HS-27A (cell line): ENCODE measurements at places on chromosomes 7 and 10.

DNA sequence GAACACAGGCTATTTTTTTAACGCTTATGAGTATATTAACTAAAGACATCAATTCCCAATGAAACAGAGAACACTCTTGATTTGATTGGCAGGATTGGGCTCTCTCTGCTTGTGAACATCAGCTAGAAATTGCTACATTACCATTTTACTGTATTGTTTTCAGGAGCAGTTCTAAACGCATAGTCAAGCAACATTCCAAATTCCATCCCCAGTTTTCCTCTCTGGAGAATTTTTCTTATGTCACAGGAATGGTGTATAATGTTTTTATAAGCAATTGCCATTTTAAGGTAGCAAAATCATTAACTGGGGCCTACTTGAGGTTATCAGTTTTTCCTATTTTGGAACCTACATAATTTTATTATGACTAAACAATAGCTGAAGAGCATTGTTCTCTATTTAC is 276.9 kb upstream of the LRRN3 start:
- DNase-seq: no peak

DNA sequence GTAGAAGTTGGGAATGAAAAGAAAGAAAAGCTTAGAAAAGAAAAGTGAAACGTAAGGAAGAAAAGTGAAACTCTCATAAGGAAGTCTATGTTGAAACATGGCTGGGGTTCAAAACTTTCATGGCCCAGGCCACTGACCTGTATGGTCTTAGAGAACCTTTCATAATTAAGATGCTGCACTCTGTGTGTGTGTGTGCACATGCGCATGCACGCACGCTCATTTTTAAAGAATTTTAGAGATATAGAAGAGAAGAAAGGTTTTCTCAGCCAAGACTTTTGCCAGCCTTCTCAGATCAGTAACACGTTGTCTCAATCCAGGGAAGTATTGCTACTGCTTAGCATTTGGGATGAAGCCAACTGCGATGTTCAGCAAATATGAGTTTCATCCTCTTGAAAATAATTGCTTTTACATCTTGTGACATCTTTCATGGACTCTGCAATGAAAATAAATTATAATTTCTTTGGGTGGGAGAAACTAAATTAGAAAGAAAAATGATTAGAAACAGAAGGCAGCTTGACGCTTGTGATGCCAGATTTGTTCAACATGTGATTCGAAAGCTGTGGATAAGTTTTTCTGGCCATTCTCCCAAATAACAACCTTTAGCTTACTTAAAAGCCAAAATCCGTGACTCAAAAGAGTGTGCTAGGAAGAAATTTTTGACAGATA is 16.2 kb upstream of the SLC26A4 start:
- DNase-seq: no peak

DNA sequence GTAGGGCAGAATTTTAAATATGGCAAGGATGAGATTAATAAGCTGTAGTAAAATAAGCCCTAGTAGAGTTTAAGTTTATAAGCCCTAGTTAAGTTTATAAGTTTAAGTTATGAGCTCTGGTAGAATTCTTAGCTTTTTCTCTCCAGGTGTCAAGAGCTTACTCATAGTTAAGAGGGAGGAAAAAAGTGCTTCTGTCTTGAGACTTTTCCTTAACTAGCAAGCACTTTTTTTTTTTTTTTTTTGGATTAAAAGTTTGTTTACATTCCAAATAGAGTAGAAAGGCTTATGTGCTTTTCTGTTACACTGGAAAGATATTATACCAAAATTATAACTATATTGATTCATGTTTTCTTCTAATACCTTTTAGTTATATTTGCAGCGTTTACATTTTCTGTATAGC is 25.5 kb upstream of the MPP7 start:
- no peak for DNase-seq

DNA sequence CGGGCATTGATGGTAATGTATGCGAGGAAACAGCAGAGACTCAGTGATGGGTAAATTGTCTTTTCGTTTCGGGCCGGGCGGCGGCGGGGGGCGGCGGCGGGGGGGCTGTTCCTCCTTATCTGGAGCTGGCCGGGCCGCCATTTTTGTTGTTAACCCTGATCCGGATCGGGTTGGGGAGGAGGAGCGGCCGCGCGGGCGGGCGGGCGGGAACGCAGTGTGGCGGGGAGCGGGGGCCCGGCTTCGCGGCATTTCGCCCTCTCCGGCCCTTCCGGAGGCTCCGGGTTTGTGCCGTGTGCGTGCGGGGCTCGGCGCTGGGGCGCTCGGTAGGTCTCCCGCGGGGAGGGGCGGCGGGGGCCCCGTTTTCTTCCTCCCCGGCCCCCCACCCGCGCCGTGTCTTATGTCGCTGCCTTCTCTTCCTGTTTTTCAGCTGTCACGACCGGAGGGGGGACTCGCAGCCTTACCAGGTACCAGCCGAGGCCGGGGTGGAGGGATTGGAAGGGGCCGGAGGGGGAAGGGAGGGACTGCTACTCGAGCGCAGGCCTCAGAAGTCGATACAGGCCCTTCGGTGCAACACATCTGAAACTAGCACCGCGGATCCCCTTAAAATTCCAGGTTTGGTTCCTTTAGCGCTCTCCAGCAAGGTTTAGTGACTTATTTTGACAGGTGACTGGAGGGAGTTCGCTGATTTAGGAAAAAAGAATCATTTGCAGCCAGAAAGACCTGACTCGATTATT is 820 bp downstream of the WAC start:
- peak; percentile 4 for DNase-seq

DNA sequence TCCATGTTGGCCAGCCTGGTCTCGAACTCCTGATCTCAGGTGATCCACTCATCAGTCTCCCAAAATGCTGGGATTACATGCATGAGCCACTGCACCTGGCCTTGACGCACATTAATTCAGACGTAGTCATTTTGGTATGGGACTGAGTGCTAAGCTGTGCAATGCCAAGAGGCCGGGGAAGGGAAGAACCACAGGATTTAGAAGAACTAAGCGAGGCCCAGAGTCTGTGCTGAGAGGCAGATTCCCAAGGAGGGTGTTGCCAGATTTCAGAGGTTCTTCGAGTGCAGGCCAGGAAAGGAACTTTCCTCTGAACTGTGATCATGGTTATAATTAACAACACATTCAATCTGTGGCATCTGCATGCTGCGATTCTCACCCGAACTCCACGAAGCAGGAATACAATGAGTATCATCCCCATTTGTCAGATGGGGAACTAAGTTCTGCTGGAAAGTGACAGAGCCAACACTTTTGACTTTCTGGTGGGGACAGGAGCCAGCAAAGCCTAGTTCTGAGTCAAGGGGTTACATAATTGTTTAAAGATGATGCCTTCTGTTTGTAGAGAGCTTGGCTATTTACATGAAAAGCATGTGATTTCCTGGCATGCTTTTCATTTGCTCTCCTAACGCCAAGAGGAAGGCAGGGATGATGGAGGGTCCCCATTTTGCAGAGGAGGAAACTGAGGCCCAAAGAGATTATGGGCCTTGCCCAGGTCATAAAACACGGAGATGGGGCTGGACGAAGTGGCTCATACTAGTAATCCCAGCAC is 6.2 kb upstream of the ZAN start:
- DNase-seq: no peak

- DNase-seq: no peak
Measured at GRCh38 chr7:80444811-80445210, 67.1 kb downstream of the GNAT3 start.

DNA sequence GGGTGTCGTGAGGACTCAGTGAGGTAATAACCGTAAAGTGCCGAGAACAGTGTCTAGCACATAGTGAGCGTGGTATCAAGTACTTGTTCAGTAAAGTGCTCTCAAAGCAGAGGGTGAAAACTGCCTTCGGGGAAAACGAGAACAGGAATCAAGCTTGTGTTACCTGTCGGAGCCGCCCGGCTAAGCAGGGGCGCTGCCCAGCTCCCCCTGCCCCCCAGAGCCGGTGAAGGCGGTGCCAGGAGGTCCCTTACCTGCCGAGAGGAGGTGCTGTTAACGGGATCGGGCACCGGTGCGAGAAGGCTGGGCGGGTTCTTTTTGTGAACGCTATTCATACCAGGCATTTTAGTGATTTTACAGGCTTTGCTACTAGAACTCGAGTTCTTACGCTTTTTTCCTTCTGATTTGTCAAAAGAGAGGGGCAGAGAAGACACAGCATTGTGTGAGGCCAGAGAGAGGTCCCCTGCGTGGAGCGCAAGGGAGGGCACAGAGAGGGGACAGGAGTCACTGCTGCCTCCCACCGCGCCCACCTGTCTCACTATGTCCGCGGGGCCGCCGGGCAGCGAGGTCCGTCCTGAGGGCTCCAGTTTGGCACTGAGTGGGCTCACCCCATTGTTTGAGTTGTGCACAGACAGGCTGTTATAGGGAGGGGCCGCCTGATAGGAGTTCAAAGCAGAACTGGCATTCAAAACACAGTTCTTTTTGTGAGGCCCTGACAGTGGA is 32.5 kb upstream of the EFCAB10 start:
- no peak for DNase-seq

DNA sequence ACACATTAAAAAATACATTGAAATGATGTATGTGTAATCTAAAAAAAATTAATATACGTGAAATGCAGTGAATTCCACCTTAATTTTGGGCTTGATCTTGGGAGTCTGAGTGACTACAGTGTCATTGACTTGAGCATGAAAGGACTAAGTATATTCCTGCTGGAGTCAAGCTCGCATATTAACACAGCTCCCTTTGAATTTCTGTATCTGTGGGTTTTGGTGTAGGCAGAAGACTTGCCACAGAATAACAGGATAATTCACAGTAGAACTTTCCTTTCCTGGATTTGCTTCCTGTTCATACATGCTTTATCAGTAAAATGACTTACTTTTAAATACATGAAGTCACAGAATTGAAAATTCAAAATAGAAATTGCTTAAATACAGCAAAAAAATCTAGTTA is 55.3 kb downstream of the PPP1R9A start:
- DNase-seq: no peak

DNA sequence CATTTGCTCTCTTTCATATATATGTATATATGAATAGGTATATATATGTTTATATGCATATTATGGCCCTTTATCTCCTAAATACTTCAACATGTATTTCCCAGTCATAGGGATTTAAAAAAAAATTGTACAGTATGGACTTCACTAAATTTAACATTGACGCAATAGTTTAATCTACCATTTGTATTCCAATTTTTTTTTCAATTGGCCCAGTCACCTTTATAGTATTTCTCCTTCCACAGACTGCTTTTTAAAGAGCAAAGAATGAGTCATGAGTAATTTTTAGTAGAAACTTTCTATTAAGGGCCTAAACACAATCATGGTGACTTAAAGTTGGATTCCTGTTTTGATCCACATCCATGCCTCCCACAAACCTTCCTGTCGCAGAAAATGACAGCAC is 20.5 kb downstream of the CCSER2 start:
- DNase-seq: no peak

DNA sequence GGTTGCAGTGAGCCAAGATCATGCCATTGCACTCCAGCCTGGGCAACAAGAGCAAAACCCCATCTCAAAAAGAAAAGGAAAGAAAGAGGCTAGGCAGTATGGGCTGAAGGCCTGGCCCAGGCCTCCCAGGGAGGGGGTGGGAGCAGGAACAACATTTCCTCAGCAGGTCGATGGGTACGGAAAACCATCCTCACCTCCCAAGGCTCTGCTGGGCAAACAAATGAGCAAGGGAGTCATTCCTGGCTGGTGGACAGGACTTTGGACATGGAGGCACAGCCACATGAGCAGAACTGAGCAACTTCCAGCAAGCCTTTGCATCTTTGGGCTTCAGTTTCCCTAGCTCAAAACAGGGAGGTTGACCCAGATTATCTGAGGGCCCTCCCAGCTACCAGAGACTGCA is 13.0 kb downstream of the OGDHL start:
- DNase-seq: no peak

DNA sequence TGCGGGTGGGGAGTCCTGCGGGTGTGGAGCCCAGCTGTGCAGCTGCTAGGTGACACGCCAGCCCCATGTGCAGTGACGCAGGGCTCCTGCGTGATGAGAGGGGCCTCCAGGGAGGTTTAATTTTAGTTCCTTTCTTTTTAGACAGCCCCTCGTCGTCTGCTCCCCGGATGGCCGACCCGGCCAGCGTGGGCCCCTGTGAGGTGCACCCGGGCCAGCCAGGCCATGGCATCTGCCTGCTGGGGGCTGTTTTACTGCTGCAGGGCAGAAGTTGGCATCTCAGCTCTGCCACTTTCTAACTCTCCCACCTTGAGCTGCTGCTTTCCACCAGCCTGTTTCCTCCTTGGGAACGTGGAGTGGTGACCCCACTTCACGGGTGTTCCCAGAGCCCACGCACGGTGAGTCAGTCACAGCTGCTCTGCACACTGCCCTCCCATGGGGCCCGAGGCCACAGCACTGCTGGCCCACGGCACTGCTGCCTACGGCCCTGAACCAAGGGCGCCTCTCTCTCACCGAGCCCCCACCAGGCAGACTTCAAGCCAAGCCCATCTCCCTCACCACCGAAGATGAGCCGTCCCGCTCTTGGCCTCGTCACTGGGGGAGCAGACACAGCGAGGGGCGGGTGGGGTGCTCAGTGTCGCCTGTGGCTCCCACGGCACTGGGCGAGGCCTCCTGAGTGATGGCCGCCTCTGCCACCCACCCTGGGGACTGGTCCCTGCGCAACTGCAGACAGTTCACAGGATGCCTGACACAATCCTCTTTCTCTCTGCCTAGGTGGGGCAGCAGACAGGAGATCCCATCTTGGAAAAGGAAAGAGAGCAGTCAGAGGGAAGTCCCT is 21.3 kb downstream of the CYP2W1 start:
- DNase-seq: no peak

DNA sequence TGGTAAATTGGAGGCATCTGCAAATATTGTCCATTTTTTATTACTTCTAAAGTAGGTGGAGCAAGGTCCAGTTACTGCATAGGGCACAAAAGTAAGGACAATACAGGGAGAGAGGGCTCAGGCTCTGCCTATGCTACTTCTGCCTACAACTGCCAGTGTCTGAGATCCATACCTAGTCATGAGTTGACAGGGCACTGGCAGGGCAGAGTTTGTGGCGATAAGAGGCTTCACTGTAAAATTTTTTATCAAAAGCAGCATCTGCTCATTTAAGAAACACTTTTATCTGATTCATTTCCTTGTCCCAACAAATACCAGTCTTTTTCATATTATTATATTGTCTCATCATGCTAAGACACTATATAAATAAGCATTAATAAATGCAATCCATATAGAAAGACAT is 178.0 kb downstream of the LRRN3 start:
- no peak for DNase-seq

DNA sequence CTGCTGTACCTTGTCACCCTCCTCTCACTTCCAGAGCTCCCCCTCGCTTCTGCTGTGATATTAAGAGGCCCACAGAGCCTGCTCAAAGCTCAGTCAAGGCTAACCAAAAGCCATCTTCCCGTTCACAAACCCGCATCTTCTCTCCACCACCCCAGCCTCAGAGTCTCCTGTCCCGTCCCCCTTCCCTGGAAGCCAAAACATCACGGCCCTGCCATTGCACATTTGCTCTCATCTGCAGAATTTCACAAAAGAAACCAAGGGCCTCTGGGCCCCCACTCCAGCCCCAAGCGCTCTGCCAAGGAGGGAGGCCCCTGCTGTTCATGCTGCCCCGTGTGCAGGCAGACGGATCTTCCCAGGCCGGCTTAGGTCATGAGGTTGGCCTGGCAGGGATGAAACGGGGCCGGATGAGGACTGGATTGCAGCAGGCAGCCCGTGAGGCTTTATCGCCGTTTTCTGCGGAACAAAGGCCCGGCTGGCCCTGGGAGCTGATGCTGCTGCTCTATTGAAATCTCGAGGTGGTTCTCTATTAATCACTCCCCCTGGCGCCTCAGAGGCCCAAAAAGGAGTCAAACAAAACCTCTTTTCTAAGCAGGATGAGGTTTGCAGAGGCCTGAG is 31.6 kb upstream of the FOXK1 start:
- no peak for DNase-seq

- no peak for DNase-seq
Measured at GRCh38 chr7:151520419-151521261, 945 bp upstream of the RHEB start.

- DNase-seq: no peak
Measured at GRCh38 chr7:95686109-95686508, 86.2 kb upstream of the DYNC1I1 start.

- DNase-seq: peak; percentile 57
Measured at GRCh38 chr7:79453558-79454360, at the start of gene MAGI2. Gene MAGI2, minus strand, starts transcription at chr7:79453667. Its CDS starts 347 bp downstream, at chr7:79453320.
